MV-4-11 (cell line): ENCODE measurements at places on chromosomes 6 and 20.

DNA sequence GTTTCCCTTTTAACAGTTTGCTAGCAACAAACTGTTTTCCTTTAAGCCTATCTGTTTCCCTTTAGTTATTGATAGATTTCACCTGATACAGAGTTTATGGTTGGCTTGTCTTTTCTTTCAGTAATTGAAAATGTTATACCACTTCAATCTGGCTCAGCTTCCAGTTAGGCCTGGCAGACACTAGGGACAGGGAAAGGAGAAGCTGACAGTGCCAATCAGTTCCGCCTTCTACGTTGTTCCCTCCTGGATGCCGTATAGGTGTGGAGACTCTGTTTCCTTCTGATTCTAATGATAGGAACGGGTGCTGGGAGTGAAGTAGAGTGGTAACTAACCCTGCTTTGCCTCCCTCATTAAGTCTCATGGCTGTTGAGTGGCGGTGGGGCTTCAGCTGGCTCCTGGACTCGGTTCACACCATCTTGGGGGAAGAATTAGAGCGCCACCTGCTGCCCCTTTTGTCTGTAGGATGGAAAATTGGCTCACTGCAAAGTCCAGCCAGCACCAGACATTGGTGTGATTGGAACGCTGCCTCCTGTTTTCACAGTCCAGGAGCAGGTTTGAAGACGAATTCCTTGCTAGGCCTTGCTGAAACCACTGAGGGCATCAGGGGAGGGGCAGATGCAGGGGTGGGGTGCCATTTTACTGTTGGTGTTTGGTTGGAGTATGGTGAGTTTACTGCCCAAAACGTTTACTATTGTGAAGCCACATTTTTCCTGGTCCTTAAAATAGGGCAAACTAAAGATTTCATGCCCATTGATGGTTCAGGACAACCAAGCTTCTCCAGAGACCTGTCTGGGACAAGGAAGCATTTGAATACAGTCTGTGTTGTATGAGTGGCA lies 1729.5 kb downstream of the GRIK2 start:
- peak; percentile 38 for DNase-seq

DNA sequence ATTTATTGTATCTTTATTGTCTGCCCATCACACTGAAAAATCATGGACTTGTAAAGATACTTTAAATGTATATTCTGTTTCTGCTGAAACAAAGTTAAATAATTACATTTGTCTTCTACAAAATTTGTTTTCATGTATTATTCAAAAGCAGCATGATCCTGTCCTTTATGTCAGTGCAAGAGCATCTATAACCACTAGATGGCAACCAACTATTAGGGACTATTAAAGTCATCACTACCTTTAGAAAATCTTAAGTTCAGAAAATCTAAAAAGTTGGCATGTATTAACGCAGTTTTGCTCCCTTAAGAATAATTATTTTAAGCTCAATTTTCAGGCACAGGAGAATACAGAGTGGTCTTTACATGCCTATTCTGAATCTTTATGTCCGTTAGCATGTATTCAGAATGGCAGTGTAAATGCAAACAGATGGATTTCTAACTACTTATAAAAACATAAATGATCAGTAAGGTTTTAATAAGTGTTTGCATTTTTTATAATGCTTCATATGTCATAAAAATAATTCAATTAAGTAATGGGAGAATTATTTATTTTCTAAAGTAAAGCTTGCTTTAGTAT lies 17.8 kb downstream of the TMEM30A start:
- DNase-seq = peak; percentile 54

GRCh38 chr6:132298344-132298949 lies 102.8 kb downstream of the MOXD1 start:
- peak; percentile 41 for DNase-seq

DNA sequence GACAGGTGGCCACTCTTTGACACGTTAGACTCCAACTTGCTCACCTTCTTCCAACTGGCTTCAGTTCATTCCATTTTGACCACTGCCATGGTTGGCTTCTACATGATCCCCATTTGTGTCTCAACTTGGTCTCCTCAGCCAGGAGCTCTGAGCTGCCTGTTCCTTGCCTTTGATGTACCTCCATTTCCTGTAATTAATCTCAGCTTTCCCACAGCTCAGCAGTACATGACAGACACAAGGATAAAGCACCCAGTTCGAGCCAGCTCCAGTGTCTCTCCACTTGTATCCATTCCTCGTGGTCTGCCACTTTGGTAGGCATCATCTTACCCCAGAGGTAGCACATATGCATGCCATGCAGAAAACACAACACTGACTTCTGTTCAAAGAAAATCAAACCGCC lies 161.0 kb downstream of the TSHZ2 start:
- no peak for DNase-seq

DNA sequence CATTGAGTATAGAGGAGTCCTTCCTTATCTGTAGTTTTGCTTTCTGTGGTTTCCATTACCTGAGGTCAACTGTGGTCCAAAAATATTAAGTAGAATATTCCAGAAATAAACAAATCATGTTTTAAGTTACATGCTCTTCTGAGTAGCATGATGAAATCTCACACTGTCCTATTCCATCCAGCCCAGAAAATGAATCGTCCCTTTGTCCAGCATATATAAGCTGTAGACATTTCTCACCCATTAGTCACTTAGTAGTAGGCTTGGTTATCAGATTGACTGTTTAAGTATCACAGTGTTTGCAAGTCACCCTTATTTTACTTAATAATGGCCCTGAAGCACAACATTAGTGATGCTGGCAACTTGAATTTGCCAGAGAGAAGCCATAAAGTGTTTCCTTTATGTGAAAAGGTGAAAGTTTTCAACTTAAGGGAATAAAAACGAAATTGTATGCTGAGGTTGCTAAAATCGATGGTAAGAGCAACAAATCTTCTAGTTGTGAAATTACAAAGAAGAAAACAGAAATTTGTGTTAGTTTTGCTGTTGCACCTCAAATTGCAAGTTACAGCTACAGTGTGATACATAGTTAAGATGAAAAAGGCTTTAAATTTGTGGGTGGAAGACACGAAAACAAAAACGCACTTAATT lies 198.6 kb upstream of the SIM1 start:
- no peak for DNase-seq

DNA sequence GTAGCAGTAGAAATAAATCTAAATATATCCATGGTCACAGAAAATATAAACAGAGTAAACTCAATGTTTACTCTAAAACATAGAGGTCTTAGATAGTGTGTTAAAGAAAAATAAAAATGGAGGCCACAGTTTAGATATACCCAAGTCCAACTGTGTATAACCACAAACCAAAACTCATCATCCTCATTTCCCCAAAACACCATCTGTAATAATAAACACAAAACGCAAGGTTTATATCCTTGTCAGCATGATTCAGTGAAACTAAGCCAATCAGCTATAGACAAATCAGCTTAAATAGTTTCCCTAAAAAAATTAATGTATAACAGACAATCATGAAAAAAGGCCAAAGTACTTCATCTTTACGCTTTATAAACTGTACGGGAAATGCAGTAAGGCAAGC lies 2.7 kb upstream of the HACE1 start:
- DNase-seq = peak; percentile 36

GRCh38 chr6:89084954-89085353 lies 4.4 kb downstream of the PNRC1 start:
- no peak for DNase-seq

GRCh38 chr6:71420095-71420692 lies 131.6 kb downstream of the OGFRL1 start:
- no peak for DNase-seq

- no peak for DNase-seq
These were observed 117.1 kb upstream of the FBXL4 start for GRCh38 chr6:99064834-99065233.
